Kidney glomerular epithelial cell (primary cell): ENCODE measurements at places on chromosomes 6 and 20.

DNA sequence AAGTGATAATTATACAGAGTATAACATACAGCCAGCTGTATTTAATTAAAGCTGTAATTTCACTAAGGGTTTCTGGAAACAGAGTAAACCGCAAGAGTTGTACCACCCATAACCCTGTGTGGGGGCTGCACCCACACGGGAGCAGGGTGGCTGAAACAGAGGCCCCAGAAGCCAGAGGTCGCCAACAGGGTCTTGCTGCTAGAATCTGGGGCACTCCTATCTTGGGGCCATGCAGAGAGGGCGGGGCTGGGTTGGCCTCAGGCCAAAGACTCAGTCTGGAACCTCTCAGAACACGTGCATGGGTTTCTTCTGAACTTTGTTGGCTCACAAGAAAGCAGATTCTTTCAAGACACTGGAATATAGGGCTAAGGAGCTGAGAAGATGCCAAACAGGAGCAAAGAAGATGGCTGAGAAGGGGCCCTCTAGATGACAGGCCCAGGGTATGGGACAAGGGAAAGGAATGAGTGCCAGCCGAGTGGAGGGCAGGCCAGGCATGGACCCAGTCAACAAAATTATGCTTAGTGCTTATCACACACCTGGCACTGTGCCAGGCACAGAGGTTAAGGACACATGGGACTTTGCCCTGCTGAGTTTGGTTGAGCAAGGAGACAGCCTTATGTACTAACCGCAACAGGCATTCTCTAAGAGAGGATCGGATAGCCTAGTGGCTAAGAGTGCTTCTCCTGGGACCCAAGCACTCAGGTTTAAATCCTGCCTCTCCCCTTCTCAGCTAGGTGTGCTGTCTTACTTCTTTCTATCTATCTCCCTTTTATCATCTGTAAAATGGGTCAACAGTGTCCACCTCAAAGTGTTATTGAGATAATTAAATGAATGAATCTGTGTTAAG is 96.6 kb upstream of the FOXP4 start:
- DNase-seq = no peak

DNA sequence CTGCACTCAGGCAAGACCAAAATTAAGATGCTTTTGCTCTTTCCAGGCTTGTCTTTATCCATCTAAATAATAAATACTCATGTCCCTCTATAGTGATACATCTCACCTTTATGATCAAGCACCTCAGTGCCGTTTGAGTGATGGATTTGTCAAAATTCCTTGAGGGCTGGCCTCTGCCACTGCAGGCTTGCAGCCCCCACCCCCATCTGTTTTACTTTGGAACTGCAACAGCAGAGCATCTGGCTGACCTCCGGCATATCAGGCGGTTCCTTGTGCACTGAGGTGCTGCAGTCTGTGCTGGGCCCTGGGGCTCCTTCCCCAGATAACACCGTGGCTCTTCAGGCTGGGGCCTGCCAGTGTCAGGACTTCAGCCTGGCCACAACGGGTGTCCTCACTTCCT is 386.9 kb downstream of the CDH26 start:
- DNase-seq = no peak

DNA sequence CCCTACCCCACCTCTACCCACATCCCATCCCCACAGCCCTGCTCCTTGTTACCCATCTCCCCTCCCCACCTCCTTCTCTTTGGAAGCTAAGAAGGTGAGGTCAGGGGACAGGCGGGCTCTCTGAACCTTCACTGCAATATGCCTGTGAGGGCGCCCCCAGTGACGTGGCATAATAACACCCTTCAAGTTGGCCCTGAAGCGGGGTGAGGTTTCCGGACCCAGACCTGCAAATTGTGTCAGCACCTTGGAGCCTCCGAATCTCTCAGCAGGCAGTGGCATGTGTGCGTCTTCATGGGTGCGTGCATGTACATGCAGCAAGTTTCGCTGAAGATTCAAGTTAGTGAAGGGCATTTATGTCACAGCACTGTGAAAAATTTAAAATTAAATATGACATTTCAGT is 114.6 kb downstream of the SOBP start:
- DNase-seq = no peak

- no peak for DNase-seq
Observed at GRCh38 chr6:170292407-170293158, 1.7 kb upstream of the DLL1 start.

GRCh38 chr6:147203311-147204059 is 732 bp upstream of the STXBP5 start:
- DNase-seq = peak; percentile 73

DNA sequence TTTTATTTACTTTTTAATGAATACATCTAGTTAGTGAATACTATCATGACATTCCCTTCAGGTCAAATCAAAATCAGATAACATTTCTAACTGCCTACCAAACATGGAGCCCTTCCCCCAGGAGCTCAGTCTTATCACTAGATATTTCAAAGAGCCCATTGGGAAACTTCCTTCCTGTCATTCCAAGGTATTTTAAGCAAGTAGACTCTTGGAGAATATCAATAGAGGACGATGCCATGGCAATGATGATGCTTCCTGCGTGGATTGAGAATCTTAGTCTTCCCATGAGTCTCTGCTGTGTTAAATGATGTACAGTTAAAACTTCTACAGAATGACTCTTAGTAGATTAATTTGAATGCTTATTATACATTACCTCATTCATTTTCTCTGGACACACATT is 384.9 kb downstream of the CENPW start:
- DNase-seq = no peak

DNA sequence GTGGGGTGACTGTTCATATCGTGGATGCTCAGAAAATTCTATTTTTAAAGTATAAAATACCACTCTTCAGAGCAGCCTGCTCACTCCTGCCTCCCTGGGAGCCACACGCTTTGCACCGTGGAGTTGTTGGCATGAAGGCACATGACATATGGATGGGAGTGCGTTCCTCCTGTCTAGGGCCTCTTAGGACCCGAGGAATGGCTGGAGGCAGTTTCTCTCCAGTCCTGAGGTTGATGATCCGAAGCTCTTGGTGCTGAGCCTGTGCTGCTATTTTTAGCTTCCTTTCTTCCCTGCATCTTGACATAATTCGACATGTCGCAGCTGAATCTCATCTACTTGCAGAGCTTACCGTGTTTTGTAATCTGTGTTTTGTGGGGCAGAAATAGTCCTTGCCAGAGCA is 73.9 kb downstream of the PHACTR3 start:
- no peak for DNase-seq

- no peak for DNase-seq
Observed at GRCh38 chr6:80196906-80197305, 90.4 kb downstream of the BCKDHB start.

GRCh38 chr6:132089173-132089572 is 138.0 kb upstream of the CCN2 start:
- DNase-seq = no peak

DNA sequence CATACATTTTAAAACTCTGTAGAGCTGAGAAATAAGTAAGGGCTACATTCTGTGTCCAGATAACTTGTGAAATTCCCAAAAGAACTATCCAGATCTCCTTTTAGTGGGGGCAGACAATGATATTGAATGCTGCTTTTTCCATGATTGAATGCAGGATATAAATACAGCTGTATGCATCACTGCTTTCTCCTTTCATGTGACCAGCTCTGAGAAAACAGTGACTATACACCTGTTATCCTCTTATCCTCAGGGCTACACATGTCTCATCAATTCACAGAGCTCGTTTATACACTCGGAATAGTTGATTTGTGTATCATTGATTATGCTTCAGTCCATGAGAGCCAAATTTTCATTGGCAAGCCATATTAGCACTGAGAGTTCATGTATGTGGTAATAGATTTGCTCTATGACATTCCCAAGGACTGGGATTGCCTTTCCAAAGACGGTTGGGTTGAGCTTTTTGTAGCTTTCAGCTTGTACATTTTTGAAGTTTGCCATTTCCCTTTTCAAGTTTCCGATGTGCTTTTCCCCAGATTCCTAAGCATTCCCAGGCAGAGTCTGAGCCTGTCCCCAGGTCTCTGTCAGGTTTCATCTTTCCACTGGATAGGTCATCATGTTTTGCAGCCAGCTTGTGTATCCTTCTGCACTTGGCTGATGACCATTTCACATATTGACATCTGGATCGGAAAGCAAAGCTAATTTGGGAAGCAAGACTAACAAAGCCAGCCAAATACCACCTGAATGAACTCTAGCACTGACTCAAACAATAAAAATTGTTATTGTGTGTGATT is 97.7 kb downstream of the RFX6 start:
- DNase-seq = no peak

DNA sequence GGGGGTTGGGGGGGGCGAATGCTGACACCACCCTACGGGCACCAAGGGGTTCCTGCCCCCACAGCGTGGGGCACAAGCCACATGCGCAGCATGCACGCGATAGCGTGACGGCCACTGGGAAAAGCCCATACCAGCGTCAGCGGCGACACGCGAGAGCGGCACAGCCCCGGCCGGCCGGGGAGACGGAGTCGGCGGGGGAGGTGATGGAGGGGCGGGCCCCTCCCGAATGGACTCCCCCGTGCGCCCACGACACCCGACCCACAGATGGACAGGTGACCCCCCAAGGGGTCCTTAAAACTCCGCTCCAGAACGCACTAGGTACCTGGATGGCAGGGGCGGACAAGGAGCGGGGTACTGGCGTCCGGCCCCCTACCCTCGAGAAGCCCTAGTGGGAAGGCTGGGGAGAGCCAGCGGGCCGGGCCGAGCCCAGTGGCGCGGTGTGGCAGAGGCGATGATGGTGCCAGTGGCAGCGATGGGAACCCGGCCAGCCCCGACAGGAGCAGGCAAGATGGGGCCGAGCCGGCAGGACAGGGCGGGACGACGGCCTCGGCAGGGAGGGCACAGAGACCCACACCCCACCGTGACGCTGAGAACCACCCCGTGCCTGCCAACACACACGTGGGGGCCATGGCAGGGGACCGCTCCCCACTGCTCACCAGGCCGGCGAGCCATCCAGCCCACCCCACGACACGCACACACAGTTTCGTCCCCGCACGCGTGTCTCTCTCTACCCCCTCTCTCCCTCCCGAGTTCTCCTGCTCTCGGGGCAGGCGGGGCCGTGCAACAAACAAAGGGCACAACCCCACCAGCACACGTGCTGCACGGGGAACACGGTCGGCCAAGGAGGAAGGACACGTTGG is 1959.8 kb upstream of the DEFB115 start:
- no peak for DNase-seq

- no peak for DNase-seq
Observed at GRCh38 chr20:58223358-58223941, 5.0 kb downstream of the ANKRD60 start.
